ENCODE measurements at places on chromosomes 12 and 14.

DNA sequence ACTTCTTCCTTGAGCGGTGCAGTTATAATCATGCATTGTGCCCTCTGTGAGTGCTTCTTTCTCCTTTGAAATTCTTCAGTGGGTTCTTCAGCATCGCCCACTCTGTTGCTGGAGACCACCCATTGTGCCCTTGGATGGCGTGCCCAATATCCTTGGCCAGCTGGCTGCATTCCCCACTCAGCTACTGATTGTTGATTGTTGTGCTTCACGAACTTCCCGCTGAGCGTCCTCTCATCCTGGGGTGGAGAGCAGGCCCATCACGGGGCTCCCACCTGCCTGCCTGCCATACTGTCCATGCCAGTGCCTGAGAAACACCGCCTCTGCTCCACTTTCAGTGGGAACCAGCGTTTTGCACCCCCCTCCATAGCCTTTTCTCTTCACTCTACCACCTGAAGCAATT lies 8.6 kb upstream of the SSTR1 start:
- DNase-seq = no peak

DNA sequence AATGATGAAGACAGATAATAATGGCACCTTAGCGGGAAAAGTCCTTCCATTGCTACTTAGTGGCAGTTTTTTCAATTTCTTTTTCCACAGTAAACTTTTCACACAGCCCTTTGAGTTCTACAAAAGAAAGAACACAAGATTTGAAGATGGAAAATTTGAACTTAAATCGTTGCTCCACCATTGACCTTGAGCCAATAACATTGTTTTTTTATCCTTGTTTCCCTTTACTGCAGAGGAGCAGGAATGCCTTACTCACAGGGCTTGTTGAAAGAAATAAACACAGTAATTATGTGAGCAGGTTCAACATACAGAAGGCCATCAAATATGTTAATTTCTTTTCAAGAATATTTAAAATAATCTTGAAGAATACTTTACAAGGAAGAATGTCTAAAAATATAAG lies 181.5 kb upstream of the KRR1 start:
- no peak for DNase-seq

GRCh38 chr12:76702946-76703345 lies 61.0 kb upstream of the ZDHHC17 start:
- DNase-seq = no peak

DNA sequence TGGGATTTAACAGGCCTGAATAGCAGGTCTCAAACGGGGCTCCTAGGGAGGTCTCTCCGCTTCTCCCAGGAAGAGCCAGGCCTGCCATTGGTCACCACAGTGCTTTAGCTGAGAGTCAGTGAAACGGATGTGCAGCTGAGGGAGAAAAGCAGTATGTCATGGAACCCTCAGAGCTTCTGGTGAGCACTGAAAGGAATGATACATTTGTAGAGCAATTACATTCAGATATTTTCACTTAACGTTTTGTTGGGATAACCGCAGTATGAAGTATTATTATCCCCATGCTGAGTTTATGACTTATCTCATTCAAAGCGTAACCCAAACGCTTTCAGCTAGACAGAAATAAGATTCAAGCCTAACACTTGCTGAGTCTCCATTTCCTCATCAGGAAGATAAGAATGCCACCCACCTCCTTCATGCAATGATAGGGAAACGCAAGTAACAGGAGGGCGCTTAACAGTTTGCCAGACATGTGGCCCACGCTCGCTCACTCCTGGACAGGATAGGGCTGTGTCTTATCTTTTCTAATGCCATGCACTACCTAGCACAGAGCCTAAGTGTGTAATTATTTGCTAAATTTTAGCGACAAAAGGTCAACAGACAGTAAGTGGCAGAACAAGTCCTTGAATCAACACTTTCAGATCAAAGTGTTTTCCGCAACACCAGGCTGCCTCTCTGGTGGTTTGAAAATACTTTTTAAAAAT lies 28.2 kb downstream of the DAD1 start:
- no peak for DNase-seq

DNA sequence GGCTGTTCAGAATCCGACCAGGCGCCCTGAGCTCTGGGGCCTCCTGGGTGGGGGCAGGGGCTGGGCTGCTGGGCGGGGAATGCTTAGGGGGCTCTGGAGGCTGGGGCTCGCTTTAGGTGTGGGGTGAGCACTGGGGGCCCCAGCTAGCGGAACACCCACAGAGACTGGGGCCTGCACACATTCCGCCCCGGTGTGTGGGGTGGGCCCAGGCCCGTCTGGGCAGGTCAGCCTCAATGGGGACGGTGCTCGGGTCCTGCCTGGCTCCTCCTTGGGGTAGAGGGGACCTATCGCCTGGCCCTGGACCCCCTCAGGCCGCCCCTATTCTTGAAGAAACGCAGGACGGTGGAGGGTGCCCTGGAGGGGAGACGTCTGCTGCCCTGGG lies 364.8 kb downstream of the TMEM121 start:
- DNase-seq = no peak

GRCh38 chr14:22973217-22974032 lies 8.9 kb downstream of the AJUBA start:
- DNase-seq = peak; percentile 84

- no peak for DNase-seq
Measured at GRCh38 chr14:76083796-76084765, 67.6 kb upstream of the GPATCH2L start.

GRCh38 chr12:122086641-122087285 lies 8.2 kb downstream of the MLXIP start:
- no peak for DNase-seq

- no peak for DNase-seq
Measured at GRCh38 chr12:108768591-108769500, 37.5 kb upstream of the CORO1C start.

DNA sequence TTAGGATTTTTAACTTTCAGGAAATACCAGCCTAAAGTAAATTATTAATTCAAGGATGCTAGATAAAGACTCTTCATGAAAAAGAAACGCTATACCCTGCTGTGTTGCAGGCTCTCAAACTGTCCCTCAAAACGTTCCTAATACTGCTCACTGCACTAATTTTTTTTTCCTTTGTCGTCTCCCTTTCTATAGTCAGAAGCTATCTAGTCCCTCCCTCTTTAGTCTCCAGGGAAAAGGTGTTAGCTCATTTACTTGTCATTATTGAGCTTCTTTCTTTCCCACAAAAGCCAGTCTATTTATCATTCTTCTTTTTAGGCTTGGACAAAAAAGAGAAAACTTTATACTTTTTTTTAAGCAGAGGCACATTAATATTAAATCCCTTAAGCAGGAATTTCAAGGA lies 30.3 kb upstream of the INSM2 start:
- no peak for DNase-seq

DNA sequence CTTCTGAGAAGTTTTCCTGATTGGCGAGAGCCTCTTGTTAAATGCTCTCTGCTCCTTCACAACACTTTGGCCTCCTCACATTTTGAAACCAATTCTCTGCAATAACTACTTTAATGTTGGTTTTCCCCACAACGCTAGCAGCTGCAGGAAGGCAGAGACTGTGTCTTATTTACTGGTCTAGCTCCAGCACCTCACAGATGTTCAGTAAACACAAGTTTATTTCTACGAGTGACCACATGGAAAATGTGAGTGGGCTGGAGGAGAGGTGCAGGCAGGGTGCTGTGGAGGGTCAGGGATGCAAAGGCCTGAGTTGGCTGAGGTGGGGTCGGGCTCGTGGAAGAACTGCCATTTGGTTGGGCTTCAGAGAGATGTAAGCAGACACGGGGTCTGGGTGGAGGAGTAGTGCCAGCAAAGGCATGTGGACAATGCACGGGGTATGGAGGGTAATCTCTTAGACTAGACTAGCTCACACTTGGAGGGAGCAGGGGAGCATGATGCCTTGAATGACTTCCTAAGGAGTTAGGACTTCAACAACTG lies 117.4 kb upstream of the RTL1 start:
- no peak for DNase-seq

DNA sequence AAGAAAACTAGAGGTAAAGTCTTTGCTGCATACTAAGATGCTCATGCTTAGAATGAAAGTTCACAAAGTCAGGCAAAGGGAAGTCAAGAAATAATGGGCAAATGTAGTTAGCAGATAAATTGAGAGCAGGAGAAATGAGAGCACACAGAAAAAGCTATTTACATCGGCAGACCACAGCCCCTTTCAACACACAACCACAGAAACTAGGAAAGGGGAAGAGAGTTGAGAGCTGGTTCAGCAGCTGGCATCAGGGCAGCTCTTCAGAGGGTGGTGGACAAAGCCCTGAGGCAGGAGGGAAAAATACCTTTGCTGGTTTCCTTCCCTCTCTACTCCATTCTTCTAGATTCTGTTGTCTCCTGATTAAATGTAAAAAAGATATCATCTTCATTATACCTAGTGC lies 95.4 kb upstream of the ANO4 start:
- DNase-seq = no peak

DNA sequence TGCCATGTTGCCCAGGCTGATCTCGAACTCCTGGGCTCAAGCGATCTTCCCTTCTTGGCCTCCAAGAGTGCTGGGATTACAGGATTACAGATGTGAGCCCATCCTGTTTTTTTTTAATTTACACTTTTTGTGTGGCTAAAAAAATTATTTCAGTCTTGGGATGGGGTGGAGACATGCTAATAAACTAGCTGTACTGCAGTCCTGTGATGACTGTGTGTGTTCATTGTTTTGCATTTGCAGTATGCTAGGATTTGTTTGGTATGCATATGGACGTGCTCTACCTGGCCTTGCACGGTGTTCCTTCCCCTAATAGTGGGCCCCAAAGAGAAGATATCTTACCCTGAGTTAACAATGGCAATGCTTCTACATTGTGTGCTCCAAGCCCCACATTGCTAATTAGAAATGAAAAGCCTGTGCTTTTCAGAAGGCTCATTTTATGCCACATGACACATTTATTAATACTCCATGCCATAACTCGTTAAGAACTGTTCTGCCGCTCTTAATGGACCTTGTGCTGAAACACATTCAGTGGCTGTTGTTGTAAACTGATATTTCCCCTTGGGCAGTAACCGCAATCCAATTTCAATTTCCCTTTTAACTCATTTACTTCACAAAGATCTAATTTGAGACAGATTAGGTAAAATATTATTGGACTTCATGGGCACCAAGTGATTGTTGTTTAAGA lies 86.4 kb downstream of the SCN8A start:
- no peak for DNase-seq

DNA sequence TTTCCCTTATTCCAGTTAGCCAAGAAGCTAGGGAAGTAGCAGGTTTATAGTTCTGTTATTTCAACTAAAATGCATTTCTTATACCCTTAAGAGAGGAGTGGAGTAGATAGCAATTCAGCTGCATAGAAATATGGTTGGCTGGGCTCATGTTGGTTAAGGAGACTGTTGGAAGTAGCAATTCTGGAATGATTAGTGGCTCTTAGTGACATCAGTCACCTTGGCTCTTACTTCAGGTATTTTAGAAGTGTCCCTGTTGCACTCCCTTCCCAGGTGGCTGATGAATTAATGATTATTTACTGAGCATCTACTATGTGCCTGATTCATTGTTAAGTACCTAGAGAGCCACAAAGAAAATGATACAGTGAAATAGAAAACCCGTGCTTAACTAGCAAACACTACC lies 128.1 kb downstream of the MGST1 start:
- DNase-seq = no peak

DNA sequence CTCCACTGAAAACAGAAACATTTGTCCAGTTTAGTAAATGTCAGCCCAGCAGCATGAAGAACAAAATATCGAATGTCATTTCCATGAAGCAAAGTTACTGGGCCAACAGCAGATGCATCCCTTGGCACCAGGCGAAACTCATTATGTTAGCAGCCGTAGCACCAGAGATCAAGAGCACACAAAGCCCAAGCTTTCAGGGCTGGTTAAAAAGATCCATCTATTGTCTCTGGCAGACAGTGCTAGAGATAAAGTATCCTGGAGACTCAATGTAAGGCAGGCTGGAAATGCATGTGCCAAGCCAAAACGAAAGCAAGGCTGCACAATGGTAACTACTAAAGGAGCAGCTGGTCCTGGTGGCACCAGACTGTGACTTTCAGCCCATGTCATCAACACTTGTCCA lies 120.3 kb upstream of the PLEKHG7 start:
- DNase-seq = no peak

GRCh38 chr12:1776170-1776921 lies 44.0 kb upstream of the LRTM2 start:
- DNase-seq = no peak

DNA sequence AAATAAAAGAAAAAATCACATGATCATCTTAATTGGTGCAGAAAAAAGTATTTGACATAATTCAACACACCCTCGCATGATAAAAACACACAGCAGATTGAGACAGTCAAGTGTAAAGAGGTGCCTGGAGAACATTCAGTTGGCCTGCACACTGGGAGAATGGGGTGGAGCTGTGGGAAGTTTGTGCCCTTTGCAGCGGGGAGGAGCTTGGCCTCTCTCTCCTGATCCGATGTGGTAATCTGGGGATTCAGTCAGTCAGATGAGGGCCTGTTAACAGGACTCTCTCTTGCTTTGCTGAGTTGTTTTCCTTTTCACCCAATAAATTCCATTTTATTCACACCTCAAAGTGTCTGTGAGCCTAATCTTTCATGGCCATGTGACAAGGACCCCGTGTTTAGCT lies 5.9 kb downstream of the SERPINA6 start:
- no peak for DNase-seq

- DNase-seq = no peak
Measured at GRCh38 chr14:84535484-84535883, 994.5 kb upstream of the FLRT2 start.

DNA sequence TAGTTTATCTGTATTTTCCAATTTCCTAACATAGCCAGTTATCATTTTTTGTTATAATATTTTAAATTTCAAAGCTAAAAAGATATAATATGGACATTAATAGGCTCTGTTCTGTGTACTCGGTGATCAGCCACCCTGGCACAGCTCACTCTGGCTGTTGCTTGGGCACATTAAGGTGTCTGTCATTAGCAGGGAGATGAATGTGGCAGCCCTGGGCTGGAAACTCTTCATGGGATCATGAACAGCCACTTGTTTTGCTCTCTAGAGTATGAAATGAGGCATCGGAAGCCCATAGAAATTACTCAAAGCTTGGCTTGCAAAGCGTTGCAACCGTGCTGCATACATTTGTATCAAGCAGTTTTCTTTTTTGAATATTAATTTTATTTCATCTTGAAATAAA lies 233.2 kb downstream of the DACT1 start:
- no peak for DNase-seq

DNA sequence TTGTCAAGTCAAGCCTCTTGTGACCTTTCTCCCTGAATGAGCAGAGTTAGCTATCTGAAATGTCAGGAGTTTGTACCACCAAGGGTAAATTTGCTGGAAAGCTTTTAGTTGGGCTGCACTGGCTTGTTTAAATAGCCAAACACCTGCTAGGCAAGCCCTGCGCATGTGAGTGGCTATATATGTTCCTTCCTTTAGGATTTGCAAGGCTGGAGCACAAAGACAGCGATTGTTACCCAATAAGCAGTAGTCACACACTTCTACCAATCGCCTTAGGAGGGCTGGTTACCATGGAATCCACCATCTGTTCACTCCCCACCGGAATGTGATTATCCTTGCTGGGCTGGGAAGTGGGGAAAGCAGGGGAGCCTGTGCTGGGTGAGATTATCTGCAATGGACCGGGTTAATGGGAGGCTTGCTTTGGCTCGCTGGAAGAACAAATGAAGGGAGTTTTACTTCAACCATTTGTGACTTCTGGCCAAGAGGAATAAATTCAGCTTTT lies 102.5 kb downstream of the FGD4 start:
- no peak for DNase-seq

- no peak for DNase-seq
Measured at GRCh38 chr14:99318091-99318958, 46.3 kb upstream of the BCL11B start.

All from Karpas-422 (cell line).